NCI-H1436 (cell line): ENCODE measurements at places on chromosomes 5 and 9.

- no peak for DNase-seq
These were observed 29.2 kb downstream of the SUSD1 start for GRCh38 chr9:112145886-112146285.

DNA sequence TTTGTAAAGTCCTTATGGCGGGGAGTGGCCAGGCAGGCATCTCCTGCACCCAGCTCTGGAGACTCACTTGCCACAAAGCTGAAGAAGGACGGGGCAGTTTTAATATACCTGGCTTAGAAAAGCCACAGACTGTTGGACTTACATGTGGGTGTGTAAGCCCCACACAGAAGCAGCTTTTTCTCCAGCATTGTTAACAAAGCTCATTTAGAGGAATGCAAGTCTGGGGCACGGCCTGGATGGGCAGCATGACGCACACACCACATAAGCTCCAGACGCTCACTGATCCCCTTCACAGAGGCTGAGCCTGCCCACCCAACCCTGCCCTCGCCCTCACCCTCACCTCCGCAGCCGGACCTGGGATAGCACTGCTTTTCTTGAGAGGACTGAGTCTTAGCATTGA lies 58.0 kb upstream of the PDE8B start:
- DNase-seq: no peak

DNA sequence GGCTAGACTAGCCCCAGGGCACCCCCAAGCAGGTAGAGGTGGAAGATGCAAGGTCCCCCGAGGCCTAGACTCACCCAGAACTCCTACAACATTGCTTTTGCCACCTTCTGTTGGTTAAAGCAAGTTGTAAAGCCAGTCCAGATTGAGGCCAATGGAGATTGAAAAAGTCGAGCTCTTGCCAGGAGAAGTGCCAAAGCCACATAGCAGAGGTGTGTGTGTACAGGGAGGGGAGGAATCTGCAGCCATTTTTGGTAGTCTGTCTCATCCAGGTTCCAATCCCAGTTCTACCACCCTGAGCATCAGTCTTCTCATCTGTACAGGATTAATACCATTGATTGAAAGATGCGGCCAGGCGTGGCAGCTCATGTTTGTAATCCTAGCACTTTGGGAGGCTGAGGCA lies 12.3 kb upstream of the URM1 start:
- no peak for DNase-seq

GRCh38 chr9:112887381-112887780 lies 3.3 kb downstream of the SLC46A2 start:
- DNase-seq: no peak

GRCh38 chr9:32533336-32533735 lies 7.3 kb upstream of the RIGI start:
- DNase-seq: no peak

DNA sequence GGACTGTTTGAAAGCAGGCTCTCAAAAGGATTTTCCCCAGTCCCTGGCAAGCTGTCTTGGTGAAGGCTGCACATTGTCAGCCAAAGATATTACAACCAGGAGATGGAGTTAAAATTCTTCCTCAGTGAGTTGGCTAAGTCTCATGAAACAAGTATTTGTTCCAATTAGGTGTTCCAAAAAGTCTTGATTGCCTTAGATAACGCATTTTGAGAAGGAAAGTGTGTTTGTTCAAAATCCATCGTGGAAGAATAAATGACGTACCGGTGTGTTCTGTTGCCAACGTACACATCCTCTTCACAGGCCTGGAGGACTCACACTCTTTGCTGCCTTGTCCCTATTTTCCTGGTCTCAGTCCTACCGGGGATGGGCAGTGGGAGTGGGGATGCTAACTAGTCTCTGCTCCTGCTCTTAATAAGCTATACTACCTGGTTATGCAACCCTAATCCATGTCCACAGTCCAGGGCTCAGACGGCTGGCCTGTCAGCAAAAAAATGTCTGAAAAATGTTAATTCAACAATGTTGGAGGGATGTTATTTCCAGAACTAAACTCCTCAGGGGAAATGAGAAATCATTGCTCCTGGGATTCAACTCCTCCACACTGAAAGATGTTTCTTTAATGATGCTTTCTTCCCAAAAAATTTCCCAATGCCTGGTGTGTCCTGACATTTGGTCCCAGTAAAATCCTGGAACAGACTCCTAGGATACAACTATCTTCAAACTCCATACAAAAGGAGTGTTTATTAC lies 175.3 kb upstream of the KLF9 start:
- no peak for DNase-seq

- DNase-seq: no peak
These were observed 596 bp upstream of the CDC37L1 start for GRCh38 chr9:4678679-4679267.

- no peak for DNase-seq
These were observed 168.1 kb downstream of the PDE4D start for GRCh38 chr5:59725392-59725767.

DNA sequence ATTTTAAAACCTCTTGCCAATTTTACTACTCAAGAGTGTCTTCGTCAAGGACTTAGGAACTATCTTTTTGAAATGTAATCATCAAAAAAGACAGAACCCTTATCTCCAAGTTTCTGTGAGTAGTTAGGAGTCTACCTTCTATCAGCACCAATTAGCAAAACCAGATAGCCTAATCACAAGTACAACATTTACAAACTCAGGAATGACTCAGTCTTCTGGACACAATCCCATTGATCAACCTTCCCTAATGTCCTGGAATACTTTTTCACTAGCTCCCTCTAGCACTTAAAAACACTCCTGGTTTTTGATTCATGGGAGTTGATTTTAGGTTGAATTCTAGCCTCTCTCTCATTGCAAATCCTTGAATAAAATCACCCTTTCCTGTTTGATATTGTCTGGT lies 680.7 kb downstream of the PRR16 start:
- DNase-seq: no peak

DNA sequence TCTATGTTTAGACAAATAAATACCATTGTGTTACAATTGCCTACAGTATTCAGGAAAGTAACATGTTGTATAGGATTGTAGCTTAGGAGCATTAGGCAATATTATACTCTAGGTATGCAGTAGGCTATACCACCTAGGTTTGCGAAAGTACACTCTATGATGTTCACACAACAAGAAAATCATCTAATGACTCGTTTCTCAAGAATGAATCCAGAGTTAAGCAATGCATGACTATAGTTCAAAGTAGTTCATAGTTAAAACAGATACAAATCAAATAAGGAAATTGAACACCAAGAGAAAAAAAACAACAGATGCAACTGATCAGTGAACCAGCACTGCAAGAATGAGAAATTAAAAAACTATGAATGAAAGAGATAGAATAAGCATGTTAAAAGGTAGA lies 27.6 kb upstream of the ABLIM3 start:
- DNase-seq: no peak

GRCh38 chr5:175281714-175282113 lies 162.3 kb downstream of the DRD1 start:
- DNase-seq: no peak

GRCh38 chr5:58499941-58500340 lies 8.7 kb downstream of the GAPT start:
- DNase-seq: no peak

- no peak for DNase-seq
These were observed 9.6 kb downstream of the EPB41L4B start for GRCh38 chr9:109311286-109311685.

DNA sequence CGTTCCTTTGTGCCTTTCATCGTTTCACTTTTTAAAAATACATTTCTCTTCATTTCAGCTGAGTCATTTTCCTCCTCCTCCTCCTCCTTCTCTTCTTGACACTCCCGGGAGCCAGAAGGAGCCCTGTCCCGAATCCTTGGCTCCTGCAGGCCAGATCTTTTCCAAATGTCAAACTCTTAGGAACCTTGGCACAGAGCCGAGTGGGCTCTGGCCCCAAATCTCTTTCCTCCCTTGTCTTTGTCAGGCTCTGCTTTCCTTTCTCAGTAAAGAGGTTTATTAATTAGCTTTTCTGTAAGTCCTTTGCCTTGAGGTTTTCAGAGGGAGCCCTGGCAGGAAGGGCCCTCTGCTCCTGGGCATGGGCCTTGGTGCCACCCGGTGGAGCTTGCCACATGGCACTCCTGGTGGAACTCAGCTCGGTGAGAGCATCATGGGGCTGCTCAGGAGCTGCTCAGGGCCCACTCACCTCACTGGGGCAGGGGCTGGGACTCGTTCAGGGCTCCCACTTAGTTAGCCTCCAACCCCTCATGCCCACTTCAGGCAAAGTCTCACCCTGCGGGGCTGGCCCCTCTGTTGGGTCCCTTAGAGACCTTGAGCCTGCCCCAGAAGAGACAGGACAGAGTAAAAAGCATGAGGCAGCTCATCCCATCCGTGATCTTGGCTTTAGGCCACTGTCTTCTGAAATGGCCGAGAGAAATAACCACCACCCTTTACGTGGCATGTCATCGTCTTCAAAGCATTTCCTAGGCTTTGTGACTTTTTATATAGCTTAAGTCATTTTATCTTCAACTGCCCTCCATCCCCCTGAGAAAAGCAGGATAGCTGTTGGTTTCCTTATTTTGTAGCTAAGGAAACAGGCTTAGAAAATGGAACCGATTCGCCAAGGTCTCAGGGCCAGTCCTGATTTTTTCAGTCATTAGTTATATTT lies 17.1 kb downstream of the STC2 start:
- no peak for DNase-seq

GRCh38 chr5:4156153-4156552 lies 560.5 kb downstream of the IRX1 start:
- DNase-seq: no peak

- no peak for DNase-seq
These were observed 456.9 kb downstream of the TAF11L14 start for GRCh38 chr5:18091142-18091541.

- DNase-seq: peak; percentile 48
These were observed 18.7 kb upstream of the PTPDC1 start for GRCh38 chr9:94065535-94065961.

DNA sequence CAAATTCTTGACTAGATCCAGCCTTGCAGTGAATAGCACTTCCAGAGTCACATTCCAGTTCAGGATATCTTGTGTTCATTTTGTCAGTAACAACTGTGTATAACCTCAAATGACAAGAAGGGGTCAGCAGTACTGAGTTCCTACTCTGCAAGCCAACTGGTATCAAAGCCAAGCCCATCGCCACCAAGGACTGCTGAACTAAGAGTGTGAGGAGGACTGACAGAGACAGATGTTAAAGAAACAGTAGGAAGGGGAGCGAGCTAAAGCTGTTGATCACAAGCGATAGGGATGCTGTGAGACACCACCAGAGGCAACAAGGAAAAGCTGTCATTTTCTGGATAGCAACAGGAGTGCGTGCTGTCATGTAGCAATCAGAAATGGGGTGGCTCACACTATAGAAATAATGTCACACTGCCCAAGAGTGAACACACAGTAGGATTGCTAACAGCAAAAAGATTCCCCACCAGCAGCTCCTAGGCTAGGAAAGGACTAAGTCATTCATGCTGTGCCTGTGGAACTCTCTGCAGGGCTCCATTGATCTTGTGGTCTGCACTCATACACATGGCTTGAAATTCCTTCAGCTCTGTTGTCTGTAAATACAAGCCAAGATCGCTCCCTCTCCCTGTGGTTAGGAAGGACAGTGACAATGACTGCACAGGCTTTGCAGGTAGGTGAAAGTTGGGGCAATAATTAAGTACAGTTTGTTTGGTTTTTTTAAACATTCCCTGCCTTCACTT lies 658.6 kb downstream of the NR2F1-AS1 start:
- no peak for DNase-seq

DNA sequence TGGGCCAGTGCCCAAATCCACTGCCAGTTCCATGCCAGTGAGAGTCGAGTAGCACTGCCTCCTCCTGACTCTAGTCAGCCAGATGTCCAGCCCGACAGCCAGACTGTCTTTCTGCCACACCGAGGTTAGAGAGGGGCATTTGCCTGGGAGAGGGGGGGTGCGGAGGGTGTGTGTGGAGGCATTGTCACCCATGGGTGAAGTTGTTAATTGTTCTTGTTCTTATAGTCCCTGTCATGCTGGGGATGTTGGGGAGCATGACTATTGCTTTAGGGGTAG lies 1.1 kb downstream of the RGP1 start:
- DNase-seq: no peak

GRCh38 chr9:95516734-95517558 lies at the start of gene PTCH1:
TSS of gene PTCH1 (minus strand) at chr9:95516971.
- no peak for DNase-seq

DNA sequence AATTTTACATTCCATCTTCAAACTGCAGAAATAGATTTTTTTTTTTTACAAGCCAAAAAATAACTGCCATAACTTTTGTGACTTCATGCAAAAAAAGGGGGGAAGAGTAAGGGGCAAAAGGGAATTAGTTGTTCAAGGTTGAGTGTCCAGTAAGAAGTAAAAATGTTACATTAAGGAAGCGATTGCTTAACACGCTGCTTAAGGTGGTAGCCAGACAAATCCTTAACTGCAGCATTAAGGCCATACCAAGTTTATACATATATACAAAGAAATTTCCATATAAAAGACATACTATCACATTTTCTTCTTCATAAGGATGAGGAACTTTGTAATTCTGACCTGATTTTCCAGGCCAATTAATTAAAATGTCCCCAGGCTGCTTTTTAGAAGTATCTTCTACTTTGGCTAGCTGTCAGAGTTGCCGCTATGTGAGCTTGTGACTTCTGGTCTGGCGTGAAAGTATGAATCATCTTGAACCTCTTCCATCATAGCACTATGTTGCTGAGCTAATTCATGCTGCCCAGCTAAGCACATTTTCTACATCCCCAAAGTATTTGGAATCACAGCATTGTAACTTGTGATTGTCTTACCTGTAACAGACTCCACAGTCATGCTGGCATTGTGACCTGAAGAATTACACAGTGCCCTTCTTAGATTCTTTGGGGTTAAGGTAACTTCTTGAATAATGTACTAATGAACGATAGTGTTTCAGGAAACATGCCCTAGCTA lies 40.0 kb downstream of the G3BP1 start:
- DNase-seq: no peak

- no peak for DNase-seq
These were observed 621.7 kb upstream of the NUDT12 start for GRCh38 chr5:104184264-104184663.

DNA sequence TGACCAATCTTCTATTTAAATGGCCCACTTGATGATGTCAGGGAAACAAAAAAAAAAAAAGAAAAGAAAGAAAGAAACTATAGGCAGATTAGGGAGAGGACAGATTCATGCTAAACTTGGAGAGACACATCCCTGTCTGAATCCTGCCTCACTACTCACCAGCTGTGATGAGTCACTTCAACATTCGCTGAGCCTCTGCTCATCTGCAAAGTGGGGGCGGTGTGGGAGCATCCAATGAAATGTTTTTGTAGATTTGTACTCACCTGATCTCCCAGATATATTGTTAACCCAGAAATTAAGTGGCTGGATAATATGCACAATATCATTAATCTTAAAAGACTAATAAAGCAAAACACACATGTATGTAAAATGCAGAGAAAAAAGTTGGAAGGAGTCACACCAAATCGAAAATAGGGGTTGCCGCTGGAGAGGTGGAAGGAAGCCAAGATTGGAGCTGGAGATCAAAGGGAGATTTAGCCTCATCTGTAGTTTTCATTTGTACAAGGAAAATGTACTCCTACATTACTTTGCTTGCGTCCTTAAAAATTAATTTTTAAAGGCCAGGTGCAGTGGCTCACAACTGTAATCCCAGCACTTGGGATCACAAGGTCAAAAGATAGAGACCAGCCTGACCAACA lies 17.0 kb upstream of the ERGIC1 start:
- DNase-seq: no peak

GRCh38 chr5:122259995-122260394 lies 52.0 kb upstream of the SNCAIP start:
- DNase-seq: no peak
